ENCODE measurements at places on chromosomes 7 and 10. TPM values are rescaled to one million over a fixed set of nuclear protein-coding genes. Genes with fewer than 3 reads are reported as not detected.

DNA sequence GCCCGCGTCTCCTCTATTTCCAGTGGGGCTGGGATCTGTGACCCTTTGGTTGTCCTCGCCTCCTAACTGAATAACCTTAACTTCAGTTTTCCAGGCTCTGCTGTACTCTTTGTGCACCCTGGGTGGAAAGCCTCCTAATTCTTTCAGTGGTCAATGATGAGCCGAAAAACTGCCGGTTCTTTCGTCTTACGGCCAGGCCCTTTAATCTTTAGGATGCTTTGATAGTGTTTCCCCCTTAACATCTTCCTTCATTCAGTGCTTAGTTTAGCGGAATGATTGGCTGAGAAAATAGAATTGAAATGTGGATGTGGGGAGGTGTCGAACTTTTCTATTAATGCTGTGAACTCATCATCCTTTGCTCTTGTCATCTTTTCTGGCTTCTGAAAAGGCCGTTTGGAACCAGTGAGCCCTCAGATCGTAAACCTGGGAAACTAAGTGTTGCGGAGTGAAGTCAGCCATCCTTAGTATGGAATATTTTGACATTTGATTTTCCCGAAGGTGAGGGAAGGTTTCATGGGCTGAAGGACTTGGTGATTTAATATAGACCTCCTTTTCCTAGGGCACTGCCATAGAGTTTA, 847 bp downstream of the GARS1 start:
- no peak for DNase-seq

GRCh38 chr7:24366876-24367275, 82.9 kb downstream of the NPY start:
- no peak for DNase-seq

The ANK3 gene
- not detected for total RNA-seq

- no peak for DNase-seq
Observed at GRCh38 chr10:124496620-124497019, 35.0 kb downstream of the LHPP start.

The MBLAC1 gene
- 1.8 TPM for total RNA-seq

DNA sequence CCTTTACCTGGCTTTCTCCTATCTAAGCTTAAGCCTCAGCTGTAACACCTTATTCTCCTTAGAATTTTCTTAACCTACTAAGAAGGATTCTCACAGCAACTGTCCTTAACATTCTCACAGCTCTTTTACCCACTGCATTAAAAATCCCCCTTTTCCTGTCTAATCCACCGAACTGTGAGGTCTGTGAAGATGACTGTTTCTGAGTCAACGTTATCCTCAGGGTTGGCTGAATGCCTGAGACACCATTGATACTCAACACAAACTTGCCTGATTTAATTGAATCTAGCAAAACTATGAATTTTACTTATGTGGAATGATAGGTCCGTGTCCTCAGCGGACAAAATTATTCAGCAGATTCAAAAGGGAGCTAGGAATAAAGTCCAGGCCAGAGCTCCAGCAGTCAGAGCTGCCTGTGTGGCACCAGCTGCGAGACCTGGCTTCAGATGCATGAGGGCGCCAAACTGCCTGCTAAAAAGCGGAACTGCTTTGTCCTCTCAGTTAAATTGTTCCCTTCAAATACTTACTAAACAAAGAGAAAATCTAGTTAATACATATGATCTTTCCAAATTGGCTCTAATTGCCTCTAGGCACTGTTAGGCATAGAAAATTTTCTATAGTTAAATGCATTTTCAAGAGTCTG, 33.4 kb upstream of the VWDE start:
- no peak for DNase-seq

The SEC61A2 gene
- 4.5 TPM for total RNA-seq

The CYP2E1 gene
- total RNA-seq = not detected

Data from HepG2 (cell line).